ENCODE measurements at places on chromosomes 2 and 18.

- DNase-seq, result no peak
Observed at GRCh38 chr2:36818542-36818941, 122.0 kb downstream of the VIT start.

DNA sequence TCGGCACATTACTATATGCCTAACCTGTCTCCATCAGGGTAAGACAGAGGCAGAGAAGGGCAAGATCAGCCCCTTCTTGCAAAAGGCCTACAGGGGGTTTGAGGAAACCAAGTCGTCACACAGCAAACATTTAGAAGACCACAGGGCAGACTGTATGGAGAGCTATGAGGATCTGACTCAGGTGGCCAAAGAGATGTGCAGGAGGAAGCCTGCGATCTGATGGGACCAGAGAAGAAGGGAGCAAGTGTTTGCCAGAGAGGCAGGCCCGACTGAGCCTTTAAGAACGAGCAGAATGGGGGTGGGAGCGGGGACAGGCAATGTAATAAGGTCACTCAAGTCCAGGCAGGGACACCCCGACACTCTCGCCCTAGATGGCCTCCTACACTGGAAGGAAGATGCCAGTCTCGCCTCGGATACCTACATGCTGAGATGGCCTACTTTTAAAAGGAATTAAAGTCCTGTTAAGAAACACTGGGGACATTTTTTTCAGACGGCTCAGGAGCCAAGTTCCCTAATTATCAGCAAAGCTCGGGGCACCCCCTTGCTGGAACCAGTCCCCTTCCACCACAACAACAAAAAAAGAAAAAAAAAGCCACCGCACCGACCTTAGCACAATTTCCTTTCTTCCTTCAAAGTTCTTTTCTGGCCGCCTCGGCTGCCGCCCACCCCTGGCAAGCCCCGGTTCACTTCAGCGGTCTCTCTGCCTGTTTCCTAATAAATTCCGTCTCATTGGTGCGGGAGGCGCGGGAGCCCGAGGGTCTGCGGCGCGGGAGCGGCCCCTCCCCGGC, 1.5 kb downstream of the SFXN5 start:
- no peak for DNase-seq

DNA sequence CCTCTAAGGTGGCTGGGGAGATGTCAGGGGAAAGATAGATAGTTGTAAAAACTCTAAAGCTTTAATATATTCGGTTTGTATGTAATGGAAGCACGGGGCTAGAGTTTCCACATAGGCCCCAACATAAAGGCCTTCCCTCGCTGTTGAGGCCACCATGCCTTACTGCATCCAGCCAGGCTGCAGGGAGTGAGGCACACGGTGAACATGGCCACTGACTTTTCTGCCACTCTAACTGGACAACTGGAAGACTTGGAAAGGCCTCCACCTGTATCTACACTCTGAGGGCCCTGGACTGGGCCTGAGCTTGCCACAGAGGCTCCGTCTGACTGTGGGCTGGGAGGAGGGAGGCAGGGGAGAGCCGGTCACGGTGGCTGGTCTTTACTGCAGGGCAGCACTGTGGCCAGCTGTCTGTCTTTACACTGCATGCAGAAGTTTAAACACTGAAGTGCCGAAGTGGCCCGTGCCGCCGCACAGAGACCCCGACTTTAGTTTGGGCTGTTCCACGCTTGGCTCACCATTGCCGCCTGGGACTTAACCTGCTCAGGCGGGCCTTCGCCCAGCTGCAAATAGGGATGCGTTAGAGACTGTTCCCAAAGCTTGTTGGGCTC, 66.7 kb downstream of the EMILIN2 start:
- DNase-seq, result no peak

DNA sequence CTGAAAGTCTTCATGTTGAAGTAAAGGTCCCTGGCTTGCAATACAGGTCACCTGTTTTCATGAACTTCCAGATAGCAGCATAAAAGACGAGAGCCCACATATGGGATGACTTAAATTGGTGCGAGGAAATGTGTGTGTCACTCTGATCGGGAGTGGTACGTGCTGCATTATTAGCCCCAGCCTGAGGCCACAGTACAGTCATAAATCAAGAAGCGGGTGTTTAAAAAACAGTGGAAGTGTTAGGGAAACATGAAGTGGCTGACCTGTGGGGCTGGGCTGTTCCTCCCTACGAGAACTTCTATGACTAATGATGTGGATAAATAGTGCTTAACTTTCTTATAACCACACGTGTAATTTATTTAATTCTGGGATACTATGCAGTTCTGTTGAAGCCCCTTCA, 24.4 kb downstream of the RDH14 start:
- peak; percentile 23 for DNase-seq

GRCh38 chr18:71807586-71807985, 736.6 kb downstream of the CBLN2 start:
- DNase-seq, result no peak

DNA sequence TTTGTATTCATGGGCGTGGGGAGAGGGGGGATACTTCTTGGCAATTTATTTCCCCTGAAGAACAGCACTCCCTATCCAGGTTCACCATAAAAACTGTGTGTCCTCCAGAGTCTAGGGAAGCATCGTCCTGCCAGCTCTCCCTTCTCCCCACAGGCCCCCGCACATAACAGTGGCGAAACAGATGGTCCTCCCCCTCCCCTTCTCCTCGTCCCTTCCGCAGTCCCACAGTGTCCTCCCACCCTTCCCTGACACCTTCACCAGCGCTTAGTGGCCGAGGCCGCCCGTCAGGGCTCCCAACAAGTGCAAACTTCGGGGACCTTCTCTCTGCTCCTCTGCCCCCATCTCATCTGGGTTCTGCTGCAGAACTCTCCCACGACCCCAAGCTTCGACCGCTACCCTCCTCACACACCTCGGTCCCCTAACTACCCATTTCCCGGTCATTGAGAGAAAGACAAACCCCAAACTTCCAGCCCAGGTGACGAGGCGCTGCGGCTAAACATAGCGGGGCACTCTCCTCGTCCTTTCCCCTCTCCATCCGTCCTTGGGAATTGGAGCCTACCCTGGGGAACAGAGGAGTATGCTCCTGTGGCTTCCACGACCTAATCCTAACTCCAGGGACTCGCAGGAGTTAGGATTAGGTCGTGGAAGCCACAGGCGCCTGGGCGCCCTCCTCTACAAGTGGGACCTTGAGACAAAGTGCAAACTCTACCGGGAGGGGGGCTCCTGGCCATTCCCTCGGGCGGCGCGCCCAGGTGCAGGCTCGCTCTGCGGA, 971 bp downstream of the ZNF385B start:
- no peak for DNase-seq

- no peak for DNase-seq
Observed at GRCh38 chr2:147198651-147199171, 646.1 kb upstream of the ACVR2A start.

DNA sequence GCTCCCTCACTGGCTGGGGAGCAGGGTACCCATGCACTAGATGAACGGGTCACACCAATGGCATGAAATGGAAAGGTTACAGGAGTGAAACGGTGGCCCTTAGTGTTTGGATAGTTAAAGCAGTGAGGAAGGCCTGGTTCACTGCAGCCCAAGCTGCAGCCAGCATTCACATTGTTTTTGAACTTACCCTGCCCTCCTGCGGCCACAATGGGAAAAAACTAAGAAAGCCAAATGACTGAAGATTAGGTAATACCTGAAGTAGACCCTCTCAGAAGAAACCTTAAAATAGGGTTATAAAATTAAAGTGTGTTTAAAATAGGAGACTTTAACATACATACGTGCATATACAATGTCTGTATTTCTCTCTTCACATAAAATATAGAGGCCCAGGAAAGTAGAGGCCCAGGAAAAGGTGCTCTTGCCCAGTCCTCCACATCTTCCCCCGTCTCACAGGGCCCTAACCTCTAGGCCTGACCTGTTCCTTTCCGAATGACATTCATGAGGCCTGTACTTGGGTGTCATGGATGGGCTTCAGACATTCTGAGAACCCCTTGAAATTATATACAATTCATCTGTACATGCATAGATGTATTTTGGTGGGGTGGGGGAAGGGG, 33.3 kb downstream of the DOK1 start:
- peak; percentile 83 for DNase-seq

DNA sequence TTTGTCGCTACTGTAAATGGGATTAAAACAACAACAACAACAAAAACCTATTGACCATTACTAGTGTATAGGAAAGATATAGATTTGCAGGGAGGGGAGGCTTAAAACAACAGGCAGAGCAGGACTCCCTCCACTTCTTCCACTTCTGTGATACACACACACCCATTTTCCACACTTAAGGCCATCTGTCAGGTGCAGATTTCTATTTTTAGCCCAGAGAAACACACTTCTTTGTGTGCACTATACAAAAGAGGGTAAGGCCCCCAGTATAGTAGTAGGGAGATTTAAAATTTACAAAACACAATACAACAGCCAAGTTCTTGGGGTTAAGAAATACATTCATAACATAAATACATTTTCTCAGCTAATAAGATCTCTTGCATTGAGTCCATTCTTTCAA, 22.4 kb downstream of the PTPN2 start:
- DNase-seq, result no peak

GRCh38 chr2:128178650-128179460, 87.9 kb downstream of the UGGT1 start:
- DNase-seq, result peak; percentile 29

GRCh38 chr2:46298272-46298521, 990 bp downstream of the EPAS1 start:
- no peak for DNase-seq

- no peak for DNase-seq
Observed at GRCh38 chr2:188078534-188078933, 213.1 kb upstream of the GULP1 start.

GRCh38 chr2:25936889-25937545, 45.3 kb downstream of the KIF3C start:
- DNase-seq, result peak; percentile 89

DNA sequence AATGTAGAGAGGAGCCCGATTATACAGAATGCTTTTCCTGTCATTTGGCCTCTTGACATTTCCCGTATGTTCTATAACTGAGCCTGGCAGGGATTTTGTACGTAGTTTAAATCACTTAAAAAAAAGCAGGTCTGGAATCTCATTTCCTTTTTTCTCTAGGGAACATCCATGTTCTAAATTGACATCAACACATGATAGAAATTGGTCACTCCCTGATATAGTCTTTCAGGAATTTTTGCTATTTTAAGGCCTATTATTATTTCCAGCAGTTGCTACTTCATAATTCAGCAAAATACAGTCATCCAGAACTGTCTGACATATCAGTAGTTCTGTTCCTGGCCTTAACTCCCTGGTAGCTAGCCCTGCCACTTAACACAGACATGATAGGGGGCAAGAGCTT, 565.7 kb upstream of the ZEB2 start:
- DNase-seq, result no peak

DNA sequence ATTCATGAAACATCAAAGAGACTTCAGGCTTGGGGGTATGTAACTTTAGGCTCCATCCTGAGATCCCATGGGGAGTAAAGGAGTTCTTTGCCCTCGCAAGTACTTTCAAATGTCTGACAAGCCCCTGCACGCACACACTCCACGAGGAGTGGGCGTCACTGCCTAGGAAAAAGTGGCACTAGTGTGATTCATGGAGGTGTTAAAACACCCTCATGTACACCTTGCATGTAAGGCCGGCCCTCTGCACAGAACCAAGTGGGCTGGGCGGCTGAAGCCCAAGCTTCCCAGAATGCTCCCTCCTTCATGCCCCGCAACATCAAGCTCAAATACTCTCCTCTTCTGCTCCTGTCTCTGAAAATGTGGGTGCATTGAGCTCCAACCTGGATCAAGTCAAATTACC, 7.8 kb downstream of the HS1BP3 start:
- DNase-seq, result no peak

GRCh38 chr18:9147440-9148202, 11.0 kb downstream of the ANKRD12 start:
- DNase-seq, result peak; percentile 70

DNA sequence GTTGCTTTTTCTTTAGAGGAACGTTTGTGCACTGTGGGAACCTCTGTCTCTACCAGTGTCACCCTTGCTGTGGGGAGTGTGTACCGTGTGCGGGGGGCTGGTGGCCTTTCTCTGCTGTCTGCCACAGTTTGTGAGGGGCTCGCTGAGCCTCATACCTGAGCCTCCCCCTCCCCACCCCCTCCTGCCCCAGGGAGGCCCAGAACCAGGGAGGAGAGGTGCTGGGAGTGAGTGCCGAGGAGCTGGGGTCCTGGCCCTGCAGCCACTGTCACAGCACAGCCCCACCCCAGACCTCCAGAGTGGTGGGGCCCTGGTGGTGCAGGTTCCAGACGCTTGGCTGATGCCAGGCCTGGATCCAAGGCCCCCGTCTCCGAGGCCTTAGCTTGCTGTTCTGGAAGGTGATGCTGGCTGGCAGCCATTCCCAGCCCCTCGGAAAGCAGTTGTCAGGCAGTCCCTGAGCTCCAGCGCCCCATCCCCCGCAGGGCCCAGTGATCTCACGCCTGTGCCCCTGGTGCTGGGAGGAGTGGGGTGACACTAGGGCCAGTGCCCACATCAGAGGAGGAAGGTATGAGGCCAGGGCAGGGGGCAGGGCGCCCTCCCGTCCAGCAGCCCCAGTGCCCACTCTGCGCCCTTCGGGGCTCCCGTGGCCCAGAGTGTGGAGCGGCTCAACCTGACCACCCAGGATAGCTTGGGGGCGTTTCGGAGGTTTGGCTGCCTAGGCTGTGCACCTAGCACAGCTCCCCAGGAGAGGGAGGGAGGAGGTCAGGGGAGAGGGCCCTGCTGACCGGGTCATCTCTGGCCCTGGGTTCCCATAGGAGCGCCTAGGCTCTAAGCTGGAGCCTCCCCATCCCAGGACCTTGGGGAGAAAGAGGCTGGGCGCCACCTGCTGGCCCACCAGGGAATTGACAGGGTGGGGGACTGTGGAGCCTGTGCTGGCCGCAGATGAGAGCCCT, 53.0 kb upstream of the ALPP start:
- DNase-seq, result no peak

GRCh38 chr2:191635333-191636234, 42.4 kb upstream of the NABP1 start:
- peak; percentile 85 for DNase-seq

DNA sequence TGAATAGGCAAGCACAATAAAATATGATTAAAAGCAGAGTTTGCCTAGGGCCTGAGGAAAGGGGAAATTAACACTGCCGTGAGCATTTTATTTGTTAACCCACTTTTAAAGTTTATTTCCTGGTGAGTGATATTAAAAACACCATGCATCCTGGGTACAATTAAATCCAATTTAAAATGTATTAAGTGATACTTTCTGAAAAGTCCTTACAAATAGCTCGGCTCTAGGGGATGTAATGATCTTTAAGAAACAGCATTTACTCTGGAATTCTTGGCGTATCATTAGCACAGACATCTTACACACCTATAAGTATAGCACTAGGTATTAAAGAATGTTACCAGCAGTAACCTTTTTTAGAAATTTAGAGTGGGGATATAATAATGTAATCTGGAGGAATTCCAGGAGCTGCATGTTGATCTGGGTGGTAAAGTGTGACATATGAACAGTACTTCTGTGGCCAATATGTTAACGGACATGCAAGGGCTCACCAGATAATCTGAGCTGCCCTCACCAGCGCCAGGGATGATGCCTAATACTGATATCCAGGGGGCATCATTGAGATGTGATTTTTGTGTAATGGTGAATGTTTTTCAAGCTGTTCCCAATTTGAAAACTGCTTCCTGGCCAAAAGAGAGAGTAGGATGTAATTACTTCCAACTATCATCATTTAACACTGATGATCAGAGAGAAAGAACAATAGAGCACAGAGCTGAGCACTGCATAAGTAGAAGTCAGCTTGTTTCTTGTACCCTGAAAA, 235.9 kb downstream of the DSEL start:
- no peak for DNase-seq

All from SW480 (cell line).